NT2/D1 (cell line): ENCODE measurements at places on chromosomes 6 and 20.

DNA sequence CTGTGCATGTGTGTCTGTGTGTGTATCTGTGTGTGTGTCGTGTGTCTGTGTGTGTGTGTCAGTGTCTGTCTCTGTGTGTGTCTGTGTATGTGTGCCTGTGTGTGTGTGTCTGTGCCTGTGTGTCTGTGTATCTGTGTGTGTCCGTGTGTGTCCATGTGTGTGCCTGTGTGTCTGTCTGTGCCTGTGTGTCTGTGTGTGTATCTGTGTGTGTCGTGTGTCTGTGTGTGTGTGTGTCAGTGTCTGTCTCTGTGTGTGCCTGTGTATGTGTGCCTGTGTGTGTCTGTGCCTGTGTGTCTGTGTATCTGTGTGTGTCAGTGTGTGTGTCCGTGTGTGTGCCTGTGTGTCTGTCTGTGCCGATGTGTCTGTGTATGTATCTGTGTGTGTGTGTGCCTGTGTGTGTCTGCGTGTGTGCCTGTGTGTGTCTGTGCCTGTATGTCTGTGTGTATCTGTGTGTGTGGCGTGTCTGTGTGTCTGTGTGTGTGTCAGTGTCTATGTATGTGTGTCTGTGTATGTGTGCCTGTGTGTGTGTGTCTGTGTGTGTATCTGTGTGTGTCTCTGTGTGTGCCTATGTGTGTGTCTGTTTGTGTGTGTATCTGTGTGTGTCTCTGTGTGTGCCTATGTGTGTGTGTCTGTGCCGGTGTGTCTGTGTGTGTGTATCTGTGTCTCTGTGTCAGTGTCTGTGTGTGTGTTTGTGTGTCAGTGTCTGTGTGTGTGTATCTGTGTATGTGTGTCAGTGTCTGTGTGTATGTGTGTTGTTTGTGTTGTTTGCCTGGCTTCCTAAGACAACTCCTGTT is 11.6 kb downstream of the SNPH start:
- DNase-seq: no peak

DNA sequence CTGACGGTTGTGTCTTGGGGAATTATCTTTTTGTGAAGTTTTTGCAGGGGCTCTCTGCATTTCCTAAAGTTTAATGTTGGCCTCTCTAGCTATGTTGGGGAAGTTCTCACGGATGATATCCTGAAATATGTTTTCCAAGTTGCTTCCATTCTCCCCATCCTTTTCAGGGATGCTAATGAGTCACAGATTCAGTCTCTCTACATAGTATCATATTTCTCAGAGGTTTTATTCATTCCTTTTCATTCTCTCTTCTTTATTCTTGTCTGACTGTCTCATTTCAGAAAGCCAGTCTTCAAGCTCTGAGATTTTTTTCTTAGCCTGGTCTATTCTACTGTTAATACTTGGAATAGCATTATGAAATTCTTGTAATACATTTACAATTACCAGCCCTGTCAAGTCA is 61.3 kb downstream of the UNC5CL start:
- no peak for DNase-seq

GRCh38 chr6:43940393-43941087 is 170.5 kb downstream of the VEGFA start:
- no peak for DNase-seq

- DNase-seq: no peak
Measured at GRCh38 chr6:163721922-163722692, 307.6 kb downstream of the QKI start.

DNA sequence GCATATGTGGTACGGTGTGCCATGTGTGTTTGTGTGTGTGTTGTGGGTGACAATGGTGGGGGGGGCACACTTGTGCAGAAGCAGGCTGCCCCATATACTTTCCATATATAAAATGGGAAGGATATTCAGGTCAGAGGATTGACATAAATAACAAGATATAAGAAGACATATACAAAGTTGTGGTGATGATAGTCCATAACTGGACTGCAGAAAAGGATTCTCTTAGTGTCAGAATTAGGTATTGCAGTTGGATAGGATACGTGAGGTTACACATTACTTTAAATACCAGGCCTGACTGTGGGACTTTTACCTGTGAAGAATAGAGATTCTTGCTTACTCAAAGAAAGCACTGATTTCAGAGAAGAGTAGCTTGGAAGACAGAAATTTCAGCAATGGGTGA is 1260.3 kb downstream of the EPHA7 start:
- no peak for DNase-seq

DNA sequence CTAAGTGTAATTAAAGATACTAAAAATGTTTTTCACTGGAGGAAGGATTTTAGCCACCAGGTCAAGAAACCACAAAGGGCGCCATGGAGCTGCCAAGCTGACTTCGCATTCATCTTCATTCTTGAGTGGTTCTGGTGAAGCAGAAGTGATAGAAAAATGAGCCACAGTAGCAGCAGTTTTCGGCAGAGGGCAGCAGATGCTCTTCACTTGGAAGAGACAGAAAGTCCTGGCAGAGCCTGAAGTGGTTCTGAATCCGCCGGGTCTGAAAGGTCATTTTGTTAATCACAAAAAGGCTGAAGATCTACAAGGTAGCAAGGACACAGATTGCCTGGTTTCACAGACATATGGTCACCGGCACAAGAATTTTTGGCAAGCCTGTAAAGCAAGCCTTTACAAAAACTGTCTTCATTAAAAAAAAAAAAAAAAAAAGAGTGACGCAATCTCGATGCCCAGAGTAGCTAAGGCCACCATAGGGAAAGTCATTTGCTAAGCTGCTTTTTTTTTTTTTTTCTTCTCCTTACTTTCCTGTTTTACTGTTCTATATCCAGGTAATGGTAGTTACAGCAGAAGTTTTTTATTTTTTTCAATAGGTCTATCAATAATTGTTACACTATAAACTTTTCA is 345.1 kb upstream of the AGPAT4 start:
- DNase-seq: peak; percentile 35

GRCh38 chr6:76708641-76709331 is 636.3 kb upstream of the IMPG1 start:
- no peak for DNase-seq

DNA sequence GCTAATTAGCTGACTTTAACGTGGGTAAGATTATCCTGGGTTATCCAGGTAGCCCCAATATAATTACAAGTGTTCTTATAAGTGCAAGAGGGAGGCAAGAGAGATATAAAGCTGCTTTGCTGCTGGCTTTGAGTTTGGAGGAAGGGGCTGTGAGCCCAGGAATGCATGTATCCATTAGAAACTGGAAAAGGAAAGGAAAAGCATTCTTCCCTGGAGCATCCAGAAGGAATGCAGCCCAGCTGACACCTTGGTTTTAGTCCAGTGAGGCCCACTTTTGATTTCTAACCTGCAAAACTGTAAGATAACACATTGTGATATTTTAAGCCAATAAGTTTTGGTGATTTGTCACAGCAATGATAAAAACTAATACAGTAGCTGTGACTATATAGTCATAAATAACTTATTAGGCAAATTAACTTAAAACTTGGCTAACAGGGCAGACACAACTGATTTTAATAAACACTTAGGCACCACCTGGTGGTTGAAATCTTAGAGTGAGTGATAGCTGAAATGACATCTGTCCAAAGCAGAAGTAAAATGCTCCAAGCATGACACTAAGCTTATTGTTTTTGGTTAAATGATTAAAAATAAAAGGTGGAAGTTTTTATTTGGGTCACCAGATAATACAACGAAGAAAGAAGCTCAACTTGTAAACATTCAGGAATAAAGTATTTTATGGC is 35.6 kb downstream of the ADGRF4 start:
- no peak for DNase-seq

- DNase-seq: no peak
Measured at GRCh38 chr20:31711179-31712111, 11.2 kb downstream of the BCL2L1 start.

DNA sequence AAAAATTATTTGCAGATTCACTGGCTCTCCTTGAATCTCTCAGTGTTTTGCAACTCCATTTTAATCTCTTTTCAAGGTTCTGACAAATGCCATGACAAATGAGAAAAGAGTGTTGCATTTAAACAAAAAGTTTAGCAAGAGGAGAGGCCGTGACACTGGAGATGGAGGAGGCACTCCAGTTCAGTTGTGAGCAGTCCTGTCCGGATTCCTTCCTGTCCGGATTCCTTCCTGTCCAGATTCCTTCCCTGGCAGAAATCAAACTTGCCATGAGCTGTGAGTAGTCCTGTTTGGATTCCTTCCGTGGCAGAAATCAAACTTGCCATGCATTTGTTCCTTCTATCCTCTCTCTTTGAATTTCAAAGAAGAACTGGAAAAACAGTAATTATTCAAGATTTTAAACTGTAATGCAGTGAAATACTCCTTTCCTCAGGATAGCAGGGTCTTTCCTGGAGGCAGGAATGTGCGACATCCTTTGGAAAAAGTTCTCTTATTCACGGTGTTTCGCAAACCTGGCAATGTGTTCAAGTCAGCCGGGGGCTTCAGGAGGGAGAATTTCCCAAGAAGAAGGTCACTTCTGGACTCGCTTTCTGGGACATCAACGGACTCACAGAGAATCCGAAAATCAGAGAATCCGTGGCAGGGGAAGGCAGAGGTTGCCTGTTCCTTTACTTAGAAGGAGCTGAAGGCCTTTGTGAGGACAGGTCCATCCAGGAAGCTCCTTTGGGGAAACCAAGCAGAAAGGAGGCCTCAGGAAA is 48.7 kb upstream of the DACT2 start:
- no peak for DNase-seq

GRCh38 chr6:41072836-41073202 is at the start of gene NFYA:
Gene NFYA, plus strand, starts transcription at chr6:41072974. Its CDS starts 6,116 bp downstream, at chr6:41079090.
- DNase-seq: no peak

GRCh38 chr20:62156254-62156556 is 12.6 kb downstream of the SS18L1 start:
- DNase-seq: no peak

- DNase-seq: no peak
Measured at GRCh38 chr6:28137505-28137981, 4.1 kb upstream of the ZKSCAN8 start.

GRCh38 chr20:10992731-10993130 is 318.9 kb upstream of the JAG1 start:
- no peak for DNase-seq
